ENCODE measurements at places on chromosomes 2 and 18.

DNA sequence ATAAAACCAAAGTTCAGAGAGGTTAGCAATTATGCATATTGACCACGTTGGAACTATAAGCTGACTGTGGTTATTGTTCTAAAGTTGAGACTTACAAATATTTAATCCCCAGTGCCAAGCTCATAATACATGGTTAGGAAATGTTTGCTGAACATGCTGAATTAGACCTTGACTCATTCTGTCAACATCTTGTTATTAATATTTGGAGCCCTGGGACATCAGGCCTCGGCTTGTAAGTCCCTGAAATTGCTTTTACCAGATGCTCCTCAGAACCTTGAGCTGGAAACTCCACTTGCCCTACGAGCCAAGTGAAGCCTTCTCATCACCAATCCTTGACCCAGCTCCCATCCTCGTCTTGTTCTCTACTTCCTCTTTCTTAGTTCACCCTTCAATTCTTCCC is 21.2 kb downstream of the DYNAP start:
- DNase-seq: no peak

DNA sequence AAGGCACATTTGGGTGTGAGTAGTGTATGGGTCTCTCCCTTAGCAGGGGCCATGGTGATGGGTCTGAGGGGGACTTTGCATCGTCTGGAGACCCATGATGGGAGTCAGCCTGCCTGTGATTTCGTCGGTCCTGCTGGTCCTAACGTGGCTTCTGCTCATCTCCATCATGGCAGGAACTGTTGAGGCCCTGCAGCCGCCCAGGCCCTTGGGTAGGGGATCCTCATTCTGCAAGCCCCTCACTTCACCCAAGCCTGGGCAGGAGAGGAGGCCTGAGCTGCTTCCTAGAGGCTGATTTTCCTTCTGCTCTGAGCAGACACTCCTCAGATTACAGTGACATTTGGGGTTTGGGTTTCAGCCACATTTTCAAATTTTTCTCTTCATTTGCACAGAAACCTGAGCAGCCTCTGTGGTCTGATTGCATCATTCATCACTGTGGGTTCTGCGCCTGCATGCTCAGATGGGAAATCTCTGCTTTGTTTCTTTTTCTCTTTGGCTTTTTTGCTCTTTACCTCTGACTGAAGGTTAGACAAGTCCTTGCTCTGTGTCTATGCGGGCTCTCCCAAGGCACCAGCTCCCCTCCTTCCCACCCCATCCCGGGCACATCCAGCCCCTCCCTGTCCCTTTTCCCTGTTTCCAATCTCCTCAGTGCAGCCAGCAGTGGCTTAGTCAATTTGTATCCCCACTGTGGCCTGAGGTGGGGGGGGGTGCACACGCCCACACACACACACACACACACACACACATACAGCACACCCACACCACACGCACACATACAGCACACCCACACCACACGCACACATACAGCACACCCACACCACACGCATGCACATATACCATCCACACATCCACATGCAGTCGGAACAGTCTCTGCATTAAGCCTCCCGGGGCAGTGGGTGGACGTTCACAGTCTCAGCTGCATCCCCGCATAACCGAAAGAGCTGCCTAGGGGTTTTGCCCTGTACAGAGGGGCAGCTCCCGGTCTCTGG is 305.4 kb upstream of the HS6ST1 start:
- no peak for DNase-seq

DNA sequence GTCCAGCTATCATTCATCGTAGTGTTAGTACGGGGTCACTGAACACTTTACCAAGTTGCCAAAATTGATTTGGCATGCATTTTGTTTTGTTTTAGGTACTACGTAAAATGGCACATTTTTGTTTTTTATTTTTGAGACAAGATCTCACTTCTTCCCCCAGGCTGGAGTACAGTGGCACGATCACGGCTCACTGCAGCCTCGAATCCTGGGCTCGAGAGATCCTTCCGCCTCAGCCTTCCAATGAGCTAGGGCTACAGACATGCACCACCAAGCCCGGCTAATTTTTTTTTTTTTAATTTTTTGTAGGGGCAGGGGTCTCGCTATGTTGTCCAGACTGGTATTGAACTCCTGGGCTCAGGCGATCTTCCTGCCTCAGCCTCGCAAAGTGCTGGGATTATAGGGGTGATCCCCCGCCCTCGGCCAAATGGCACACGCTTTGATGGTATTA is 786 bp downstream of the TAF1B start:
- no peak for DNase-seq

GRCh38 chr18:50097702-50098101 is 97.2 kb downstream of the MYO5B start:
- DNase-seq: no peak

DNA sequence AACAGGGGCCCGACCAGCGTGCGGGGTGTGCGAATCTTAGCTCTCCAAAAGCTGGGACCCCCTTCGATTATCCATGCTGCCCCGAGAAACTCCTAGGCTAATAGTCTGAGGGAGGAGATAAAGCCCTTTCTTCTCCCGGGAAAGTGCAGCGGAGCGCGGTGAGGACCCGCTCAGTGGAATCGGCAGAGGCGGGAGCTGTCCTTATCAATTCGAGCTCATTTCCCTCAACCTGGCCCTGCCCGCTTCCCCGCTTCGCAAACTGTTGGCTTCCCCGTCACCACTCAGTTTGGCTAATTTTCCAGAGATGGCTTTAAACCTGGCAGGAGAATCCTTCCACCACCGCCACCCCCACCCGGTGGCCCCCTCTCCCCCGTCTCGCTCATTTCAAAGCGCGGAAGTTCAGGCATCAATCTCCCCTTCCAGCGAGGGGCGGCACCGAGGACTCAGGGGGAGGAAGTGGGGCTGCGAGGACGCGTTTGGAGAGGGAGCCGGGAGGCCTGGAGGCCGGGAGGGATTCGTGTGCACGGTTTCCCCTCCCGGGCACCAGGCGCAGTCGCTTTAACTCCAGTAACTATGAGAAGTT is 1.6 kb downstream of the KLHL14 start:
- no peak for DNase-seq

DNA sequence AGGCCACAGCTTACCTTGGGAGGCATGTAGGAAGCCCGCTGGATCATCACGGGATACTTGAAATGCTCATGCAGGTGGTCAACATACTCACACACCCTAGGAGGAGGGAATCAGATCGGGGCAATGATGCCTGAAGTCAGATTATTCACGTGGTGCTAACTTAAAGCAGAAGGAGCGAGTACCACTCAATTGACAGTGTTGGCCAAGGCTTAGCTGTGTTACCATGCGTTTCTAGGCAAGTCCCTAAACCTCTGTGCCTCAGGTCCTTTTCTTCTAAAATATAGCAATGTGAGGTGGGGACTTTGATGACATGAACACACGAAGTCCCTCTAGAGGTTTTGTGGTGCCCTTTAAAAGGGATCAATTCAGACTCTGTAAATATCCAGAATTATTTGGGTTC is 17.9 kb downstream of the TYMS start:
- no peak for DNase-seq

- DNase-seq: no peak
Observed at GRCh38 chr2:33209976-33210375, 263.2 kb downstream of the LTBP1 start.

- no peak for DNase-seq
Observed at GRCh38 chr18:13397504-13398163, 179.1 kb downstream of the LDLRAD4 start.

- DNase-seq: no peak
Observed at GRCh38 chr18:79507546-79508480, 112.1 kb downstream of the NFATC1 start.

- no peak for DNase-seq
Observed at GRCh38 chr18:39453356-39453755, 1887.8 kb upstream of the CELF4 start.

- no peak for DNase-seq
Observed at GRCh38 chr2:233152541-233152940, 92.4 kb downstream of the INPP5D start.

- no peak for DNase-seq
Observed at GRCh38 chr18:56168049-56168781, 470.2 kb downstream of the TXNL1 start.

- DNase-seq: no peak
Observed at GRCh38 chr2:197261808-197262226, 48.8 kb downstream of the ANKRD44 start.

DNA sequence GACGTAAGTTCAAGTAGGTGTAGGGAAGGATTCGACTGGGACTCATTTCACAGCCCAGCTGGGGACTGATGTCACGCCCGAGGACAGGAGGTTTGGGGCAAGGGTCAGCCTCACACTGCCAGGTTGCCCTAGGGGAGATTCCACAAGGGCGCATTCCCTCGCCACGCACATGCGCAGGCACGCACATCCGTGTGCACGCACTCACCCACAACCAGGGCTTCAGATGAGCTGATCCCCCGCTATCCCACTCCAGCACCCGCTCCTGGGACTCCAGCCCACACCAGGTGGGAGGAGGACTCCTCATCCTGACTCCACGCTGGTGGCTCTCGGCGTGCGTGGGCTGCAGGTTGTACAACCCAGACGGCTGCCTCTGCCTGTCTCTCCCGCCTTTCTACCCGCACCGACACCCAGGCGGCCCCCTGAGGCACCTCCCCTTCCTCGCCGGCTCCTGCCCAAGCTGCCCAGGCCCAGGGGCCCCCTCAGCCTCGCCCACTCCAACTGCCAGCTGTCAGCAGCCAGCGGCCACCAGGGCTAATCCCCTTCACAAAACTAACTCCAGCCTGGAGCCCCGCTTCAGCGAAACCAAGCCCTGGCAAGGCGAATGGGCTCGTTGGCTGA is 47.8 kb upstream of the FOSL2 start:
- DNase-seq: no peak

DNA sequence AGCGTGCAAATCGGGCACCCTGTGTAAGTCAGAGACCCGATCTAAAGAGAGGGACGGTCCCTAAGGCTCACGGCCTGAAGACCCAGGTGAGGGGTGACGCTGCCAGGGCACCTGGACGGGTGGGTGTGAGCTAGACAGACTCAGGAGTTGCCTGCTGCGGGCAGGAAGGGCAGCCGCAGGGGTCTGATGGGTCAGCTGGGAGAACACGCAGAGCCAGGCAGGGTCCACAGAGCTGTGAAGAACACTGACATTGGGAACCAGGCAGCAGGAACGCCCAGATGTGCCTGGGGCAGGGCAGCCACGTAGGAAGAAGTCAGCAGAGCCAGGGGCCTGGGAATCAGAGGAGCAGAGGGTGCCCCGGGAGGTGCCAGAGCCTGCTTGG is 25.9 kb downstream of the HDAC4 start:
- DNase-seq: no peak

- DNase-seq: no peak
Observed at GRCh38 chr2:38106405-38107094, 30.6 kb upstream of the CYP1B1 start.

GRCh38 chr2:30510409-30510808 is 63.4 kb downstream of the LCLAT1 start:
- no peak for DNase-seq

GRCh38 chr18:2572892-2573291 is 1.5 kb downstream of the NDC80 start:
- DNase-seq: no peak

GRCh38 chr2:41947701-41948396 is 100.0 kb upstream of the PKDCC start:
- DNase-seq: no peak

GRCh38 chr18:37471637-37472036 is 94.0 kb downstream of the CELF4 start:
- DNase-seq: no peak

All from stimulated activated CD8-positive, alpha-beta memory T cell treated with anti-CD3 and anti-CD28 coated beads, Interleukin-15, amount 100 ng/mL, for 1 hour (primary cell).